ENCODE measurements at places on chromosomes 12 and 14.
A peak's percentile ranks its signal among the peaks of the same experiment; 100 is the strongest.

DNA sequence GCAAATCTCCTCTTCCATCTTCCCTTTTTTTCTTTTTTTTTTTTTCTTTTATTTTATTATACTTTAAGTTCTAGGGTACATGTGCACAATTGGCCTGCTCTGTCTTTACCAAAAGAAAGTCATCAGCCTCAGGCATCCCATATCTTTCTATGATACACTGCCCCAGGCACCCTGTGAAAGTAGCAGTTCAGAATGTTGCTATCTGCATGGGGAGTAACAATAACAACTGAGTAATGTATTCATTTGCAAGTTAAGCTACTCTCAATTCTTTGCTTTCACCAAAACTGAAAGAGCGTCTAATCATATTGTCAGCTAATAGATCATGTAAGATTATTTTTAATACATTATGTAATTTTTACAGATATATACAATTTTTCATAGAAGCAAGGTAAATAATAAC lies 13.5 kb upstream of the GCH1 start:
- DNase-seq: no peak

- DNase-seq: no peak
Observed at GRCh38 chr14:90419200-90419599, 22.4 kb downstream of the CALM1 start.

- no peak for DNase-seq
Observed at GRCh38 chr14:94192536-94192935, 18.4 kb downstream of the PPP4R4 start.

DNA sequence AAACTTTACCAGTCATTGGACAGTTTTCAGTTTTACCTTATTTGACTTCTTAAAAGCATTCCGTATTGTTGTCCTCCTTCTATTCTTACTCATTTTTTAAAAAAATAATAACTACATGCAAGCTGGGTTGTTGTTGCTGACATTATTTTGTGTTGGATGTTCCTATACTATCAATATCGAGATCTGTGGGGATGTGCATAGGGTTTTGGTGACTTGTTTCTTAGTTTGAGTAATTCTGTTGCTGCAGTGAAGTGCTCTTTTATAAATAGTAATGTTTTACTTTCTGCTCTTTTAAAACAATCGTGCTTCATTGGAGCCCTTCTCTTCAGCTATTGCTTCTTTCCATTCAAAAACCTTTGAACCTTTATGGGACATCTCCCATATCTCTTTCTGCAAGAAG lies 79.4 kb downstream of the METTL25 start:
- DNase-seq: no peak

DNA sequence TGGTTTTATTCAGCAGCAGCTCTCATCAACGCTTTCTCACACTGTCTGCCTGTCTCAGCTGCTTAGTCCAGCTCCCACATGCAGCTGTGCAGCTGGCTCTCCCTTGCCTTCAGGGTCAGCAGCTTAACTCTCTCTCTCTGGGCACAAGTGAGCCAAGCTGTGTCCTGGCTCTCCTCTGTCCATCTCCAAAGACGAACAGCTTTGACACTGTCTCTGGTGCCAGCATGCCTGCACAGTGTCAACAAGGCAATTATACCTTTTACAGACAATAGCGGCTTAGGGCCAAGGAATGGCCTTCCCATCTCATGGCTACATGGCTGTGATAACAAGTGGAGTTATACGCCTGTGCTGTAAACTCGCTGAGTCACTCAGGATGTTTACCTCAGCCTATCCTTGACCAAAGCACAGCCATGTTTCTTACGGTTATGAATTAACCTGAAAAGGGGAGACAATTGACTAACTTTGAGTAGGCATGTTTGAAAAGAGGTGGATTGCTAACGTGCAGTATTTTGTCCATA lies 38.4 kb upstream of the MANSC4 start:
- no peak for DNase-seq

DNA sequence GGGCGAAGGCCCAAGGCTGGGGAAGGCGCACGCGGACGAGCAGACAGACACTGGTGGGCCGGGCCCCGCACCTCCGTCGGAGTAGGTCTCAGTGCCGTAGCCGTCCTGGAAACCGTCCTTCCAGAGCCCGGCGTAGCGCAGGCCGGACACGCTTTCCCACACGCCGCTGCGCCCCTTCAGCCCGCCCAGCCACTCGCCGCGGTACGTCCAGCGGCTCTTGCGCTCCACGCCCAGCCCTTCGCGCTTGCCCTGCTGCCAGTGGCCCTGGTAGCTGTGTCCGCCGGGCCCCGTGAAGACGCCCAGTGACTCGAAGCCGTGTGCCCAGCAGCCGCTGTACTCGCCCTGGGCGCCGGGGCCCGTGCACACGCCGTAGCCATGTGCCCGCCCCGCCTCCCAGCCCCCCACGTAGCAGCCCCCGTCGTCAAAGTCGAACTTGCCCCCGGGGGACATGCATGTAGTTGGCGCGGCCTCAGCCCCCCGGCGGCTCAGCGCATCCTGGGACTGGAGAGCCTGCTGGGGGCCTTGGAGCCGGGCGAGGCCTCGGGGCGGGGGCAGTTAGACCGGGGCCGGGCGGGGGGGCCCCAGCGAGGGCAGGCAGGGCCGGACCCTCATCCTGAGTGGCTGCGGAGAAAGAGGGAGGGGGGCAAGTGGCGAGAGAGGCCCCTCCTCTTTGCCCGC lies 1.4 kb downstream of the JPH4 start:
- no peak for DNase-seq

DNA sequence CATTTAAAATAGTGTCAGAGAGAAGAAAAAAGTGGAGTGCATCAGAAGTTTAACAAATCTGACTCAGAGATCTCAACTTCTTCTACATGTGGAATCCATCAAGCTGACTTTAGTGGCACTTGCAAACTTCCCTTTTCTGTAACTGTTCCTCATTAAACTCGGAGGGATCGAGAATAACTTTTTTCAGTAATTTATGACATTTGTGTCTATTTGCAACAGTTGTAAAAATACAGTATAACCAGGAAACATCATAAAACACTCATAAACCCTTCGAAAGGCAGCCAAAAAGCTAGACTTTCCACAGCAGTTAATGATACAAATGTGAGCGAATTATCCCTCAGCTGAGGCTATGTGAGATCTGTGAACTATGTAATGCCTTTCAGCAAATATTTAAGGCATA lies 1936.8 kb upstream of the SEL1L start:
- DNase-seq: no peak

DNA sequence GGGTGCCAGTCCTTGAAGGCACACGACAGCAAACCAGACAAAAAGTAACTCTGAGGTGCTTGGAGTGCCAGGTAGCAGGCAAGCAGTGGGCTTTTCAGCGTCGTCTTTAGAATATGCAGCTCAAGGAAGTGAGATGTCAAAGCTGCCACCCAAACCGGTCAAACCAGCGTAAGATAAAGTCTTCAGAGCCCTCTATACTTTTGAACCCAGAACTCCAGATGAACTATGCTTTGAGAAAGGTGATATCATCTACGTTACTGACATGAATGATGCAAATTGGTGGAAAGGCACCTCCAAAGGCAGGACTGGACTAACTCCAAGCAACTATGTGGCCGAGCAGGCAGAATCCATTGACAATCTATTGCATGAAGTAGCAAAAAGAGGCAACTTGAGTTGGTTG lies 95.9 kb downstream of the TBX3 start:
- DNase-seq: no peak

DNA sequence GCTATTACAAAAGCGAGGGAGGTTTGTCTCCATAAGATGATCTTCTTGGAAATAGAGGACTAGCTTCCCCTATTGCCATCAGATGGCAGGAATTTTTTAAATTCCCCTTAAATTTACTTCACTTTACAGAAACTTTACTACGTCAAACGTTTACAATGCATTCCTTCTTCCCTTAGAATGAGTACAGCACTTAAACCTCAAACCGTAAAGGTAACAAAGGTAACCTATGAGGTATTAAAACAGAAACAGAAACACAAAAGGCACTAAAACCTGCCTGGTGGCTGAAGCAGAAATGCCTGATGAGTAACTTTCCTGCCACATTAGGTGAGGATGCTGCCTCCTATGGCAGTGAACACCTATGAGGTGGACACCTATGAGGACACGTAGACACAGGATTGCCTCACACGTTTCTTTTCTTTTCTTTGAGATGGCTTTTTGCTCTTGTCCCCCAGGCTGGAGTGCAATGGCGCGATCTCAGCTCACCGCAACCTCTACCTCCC lies 25.0 kb downstream of the DIO2 start:
- no peak for DNase-seq

- no peak for DNase-seq
Observed at GRCh38 chr14:55026441-55026792, 482 bp downstream of the WDHD1 start.

- DNase-seq: no peak
Observed at GRCh38 chr14:36683083-36683724, 21.5 kb downstream of the PAX9 start.

- no peak for DNase-seq
Observed at GRCh38 chr14:78153064-78153341, 17.2 kb upstream of the NRXN3 start.

DNA sequence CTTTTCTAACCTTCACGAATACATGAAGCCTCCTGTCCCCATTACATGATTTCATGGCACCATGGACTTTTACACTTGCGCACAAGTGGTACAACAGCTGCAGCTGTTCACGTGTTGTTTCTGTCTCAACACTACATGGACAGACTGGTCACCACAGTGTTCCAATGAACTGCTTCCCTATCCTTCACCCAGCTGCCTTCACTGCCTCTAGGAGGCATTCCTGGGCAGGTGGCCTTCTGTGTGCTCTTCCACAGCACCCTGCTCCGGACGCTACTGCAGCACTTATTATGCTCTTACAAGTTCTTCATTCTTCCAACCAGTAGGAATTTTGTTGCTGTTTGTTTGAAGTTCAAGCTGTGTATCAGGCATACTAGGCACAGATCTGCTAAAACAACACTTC lies 1.5 kb downstream of the MTERF2 start:
- DNase-seq: no peak

DNA sequence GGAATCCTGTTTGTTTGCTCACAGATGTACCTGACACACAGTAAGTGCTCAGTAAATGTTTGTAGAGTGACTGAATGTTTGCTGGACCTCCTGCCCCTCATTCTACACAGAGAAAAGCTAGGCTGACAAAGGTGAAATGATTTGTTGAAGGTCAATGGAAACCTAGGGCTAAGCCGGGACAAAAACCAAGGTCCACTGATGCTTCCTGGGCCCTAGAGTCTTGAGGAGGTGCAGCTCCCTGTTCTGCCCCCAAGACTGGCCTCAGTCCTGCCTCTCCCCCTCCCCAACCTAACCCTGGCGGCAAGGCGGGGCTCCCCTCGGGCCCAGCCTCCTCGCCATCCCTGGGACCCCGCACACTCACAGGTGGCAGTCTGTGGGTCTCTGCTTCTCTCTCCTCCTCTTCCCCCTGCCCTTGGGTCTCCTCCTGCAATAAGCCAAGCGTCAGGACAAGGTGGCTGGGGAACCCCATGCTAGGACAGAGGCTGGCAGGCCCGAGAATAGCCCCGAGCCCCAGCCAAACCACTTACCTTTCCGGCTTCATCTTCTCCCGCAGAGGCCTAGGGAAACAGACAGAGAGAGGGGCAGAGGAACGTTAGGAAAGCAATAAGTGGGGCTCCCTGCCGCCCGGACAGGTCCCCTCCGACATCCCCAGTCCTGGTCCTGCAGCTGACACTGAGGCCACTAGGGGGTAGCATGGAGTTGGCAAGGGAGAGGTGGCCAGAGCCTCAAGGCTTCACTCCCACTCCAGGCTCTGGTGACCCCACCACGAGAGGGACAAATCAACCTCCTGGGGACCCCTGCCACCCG lies 9.3 kb downstream of the PGF start:
- DNase-seq: peak; percentile 56

GRCh38 chr12:105503619-105504018 lies 173.1 kb downstream of the C12orf75 start:
- DNase-seq: no peak

DNA sequence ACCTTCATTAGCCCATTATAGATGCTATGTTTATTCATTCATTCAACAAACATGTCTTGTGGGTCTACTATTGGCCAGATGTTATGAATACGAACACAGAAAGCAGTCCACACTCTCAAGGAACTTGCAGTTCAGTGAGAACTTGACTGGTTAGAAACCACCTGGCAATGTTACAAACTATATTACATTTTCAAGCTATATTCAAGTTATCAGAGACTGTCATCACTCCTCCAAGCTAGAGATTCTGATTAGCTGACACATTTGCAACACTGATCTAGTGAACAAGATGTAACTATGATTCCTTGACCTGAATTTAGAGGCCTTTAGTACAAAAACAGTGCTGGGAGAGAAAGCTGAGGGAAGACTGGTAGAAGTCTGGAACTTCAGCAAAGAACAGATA lies 170.7 kb upstream of the EEA1 start:
- DNase-seq: no peak

DNA sequence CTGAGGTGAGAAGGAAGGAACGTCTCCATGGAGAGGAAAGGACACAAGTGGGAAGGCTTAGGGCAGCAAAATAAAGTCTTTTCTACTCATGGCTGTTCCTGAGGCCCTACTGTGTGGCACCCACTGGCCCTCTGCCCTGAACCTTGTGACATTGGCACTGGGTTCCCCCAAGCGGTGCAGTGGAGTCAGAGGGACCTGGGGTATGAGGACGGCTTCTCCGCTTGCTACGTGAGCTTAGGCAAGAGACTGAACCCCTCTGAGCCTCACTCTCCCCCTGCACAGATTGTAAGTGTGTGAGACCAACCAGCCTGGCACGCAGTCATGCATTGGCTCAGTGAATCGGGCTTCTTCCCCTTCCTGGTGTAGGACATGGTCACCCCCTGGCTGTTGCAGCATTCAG lies 19.7 kb downstream of the SLC6A12 start:
- DNase-seq: no peak

- no peak for DNase-seq
Observed at GRCh38 chr12:79547735-79548609, 142.8 kb downstream of the PAWR start.

- DNase-seq: no peak
Observed at GRCh38 chr14:69543341-69544115, 31.1 kb downstream of the CCDC177 start.

- DNase-seq: no peak
Observed at GRCh38 chr12:42442888-42443287, 116.9 kb downstream of the PPHLN1 start.

DNA sequence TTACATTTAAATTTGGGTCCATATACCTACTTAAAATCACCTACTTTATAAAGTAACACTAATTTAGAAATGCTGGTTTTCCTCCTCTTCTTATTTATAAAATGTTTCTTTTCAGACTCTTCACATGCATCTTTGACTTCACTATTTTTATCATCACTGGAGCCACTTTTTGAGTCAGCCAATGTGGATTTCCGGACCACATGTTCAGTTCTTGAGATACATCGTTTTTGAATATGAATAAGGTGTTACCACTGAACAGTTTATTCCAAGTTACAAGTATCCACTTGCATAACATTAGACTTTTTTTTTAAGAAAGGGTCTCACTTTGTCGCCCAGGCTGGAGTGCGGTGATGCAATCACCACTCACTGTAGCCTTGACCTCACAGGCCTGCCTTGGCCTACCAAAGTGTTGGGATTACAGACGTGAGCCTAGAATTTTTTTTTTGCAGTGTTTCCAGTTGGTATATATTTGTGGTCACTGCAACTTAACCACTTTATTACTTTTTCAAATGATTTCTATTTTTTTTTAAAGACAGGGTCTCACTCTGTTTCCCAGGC lies 5.7 kb downstream of the FNTB start:
- DNase-seq: no peak

All from stimulated activated CD8-positive, alpha-beta memory T cell treated with anti-CD3 and anti-CD28 coated beads, Interleukin-7, amount 100 ng/mL, for 24 hours (primary cell).